SJSA1 (cell line): ENCODE measurements at places on chromosomes 5 and 9. TPM values are rescaled to one million over a fixed set of nuclear protein-coding genes. Genes with fewer than 3 reads are reported as not detected.

- DNase-seq, result peak; percentile 32
These were observed 2.4 kb downstream of the LCN1 start for GRCh38 chr9:135523521-135524129.

GRCh38 chr5:177473443-177474001, at the start of gene DBN1:
DBN1 (minus strand) TSS chr5:177473634; CDS start chr5:177473521, 113 bp downstream.
- no peak for DNase-seq

The CSF1R gene
- 1.2 TPM in 1 of 2 replicates, not detected in the other for total RNA-seq

- DNase-seq, result no peak
These were observed 104.1 kb downstream of the TSSK1B start for GRCh38 chr5:113330533-113331208.

DNA sequence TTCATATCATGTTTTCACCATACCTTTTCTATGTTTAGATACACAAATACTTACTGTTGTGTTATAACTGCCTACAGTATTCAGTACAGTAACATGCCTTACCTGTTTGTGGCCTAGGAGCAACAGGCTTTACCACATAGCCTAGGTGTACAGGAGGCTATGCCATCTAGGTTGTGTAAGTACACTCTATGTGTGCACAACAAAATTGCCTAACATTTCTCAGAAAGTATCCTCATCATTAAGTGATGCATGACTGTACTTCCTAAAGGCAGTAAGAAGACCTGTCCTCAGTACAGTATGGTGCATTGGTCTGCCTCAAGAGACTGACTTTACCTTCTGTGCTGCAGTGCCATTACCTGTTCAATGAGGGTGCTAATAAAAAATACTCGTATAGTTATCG, 7.9 kb downstream of the TXN start:
- no peak for DNase-seq

DNA sequence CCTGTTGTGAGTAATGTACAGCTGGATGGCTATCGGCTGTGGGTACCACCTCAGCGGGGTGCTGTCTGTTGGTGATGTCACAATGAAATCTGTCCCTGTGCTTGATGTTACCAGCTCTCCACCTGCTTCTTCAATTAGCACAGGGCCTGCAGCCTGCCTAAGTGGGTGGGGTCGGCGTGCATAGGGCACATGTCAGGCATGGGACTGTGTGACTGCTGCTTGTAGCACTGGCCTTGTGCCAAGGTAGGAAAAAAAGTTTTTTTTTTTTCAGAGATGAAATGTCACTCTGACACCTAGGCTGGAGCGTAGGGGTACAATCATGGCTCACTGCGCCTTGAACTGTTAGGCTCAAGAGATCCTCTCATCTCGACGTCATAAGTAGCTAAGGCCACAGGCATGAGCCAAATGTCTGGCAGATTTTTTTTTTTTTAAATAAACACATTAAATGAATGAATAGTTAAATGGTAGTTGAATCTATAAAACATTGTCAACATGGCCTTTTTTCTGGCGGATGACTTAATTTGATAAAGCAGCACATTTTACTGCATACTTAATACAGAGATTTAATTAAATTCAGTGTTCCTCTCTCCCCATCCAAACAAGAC, 222.5 kb downstream of the NXNL2 start:
- DNase-seq, result no peak

The LTC4S gene
- 0.68 TPM in 1 of 2 replicates, not detected in the other for total RNA-seq

The PRUNE2 gene
- 0.09 and 2.2 TPM in 2 replicates for total RNA-seq

The KLF4 gene
- total RNA-seq, result 1.00 and 1.5 TPM in 2 replicates

DNA sequence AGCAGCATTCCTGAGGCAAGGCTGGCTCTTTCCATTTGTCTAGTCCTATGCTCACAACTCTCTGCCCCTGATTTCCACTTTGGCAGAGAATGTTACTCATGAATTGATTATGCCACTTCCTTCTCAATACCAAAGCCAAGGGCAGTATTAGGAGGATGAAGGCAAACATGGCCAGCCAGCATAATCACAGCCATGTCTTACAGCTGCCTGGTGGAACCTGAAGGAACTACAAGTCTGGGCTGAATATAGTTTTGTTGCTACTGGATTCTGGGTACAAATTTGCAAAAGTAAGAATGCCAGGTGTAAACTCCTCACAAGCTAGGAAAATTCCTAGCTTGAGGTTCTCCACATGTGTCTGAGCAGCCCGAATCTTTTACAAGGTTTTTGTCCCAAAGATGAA, 4.2 kb downstream of the SIL1 start:
- DNase-seq, result no peak

DNA sequence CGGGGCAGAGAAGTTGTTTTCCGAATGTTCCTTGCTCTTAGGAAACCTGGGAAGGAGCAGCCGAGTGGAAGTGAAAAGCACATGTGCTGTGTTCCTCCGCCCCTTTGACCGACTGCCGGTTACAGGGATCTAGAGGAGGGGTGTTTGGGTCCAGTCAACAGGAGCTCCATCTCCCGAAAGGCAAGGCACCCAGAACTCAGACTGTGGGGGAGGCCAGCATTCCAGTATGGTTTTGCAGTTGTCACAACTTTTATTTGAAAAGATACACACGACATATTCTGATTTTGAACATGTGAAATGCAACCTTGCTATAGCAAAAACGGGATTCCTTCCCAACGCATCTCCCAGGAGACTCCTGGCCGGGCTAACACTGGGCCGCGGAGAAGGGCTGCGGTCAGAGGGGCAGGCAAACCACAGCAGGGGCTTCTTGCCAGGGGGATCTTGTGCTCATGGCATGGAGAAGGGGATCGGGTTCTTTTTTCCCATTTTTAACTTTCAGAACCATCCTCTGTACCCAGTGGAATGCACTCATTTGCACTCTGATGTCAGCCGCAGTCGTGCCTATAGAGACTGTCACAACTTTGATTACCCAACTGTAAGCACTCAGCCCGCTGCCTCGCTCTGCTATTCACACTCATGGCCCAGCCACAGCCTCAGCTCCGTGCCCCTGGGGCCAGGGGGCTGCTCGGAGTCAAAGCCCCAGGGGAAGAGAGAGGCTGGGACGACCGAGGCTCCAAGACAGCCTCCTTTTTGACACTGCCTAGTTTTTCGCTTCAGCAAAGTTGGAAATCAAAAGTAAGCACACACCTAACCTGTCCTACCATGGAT, 3.9 kb downstream of the QRFP start:
- DNase-seq, result no peak

The GPRIN1 gene
- total RNA-seq, result 15.0 and 15.6 TPM in 2 replicates
